ENCODE measurements at places on chromosomes 2 and 18.

- DNase-seq, result no peak
Observed at GRCh38 chr2:102803041-102803896, 41.4 kb downstream of the TMEM182 start.

GRCh38 chr2:60152226-60152833 is 401.1 kb downstream of the BCL11A start:
- no peak for DNase-seq

DNA sequence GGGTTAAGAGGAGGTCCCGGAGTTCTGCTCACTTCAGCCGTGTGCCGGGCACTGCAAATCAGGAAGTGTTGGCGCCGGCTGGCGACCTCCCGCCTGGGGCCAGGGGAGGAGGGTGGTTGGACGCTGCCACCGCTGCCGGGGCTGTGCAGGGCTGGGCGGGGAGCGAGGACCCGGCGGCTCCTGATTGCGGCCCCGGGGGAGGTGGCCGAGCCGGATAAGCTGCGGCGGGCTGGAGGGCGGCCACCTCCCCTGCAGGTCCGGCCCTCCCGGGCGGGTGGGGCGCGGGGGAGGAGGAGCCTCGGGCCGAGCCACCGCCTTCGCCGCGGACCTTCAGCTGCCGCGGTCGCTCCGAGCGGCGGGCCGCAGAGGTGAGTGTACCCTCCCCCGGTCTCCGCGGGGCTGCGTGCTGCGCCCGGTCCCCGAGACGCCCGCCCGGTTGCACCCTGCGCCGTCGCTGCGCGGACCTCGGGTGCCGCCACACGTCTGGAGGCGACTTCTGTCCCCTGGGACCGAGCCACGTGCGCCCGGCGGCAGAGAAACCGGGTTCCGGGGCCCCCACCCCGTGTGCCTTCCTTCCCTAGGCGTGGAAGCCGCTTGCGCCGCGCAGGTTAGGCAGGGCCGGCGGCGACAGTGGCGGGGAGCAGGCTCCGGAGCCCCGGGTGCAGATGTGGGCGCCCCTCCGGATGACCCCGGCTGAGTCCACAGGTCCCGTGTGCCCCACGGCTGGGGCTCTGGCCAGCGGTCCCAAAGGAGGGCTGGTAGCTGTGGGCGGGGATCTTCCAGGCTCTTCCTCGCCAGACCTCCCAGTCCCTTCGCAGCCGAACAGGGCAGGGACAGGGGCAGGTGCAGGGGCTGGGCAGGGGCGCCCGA is at the start of gene STEAP3:
STEAP3 (plus strand) TSS at position 314 of the 870 bp plus-strand sequence. CDS start 7,179 bp downstream, outside the sequence.
- no peak for DNase-seq

DNA sequence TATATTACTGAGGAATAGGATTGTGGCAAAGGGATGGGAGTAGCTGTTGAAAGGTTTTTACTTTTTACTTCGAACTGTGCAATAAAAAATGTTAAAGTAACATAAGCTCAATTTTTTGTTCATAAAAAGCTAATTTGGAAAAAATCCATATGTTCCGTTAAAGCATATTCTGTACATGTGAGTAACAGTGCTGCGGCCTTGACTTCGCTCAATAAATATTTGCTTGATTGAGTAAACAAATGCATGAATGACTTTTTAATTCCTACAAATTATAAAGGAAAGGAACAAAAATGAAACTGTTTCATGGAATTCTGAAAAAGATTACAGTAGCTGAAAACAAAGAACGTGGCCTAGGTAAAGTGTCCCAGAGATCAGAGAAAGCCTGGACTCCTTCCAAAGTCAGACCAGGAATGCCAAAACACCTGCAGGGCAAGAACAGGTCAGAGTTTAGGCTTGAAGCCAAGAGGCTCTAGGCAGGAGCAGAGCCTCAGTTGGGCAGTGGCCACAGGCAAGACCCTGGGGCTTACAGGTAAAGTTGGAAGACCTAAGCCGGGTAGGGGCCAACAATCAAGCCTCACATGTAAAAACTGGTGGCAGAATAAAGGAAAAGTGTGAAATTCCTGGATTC is 44.3 kb upstream of the FIGN start:
- no peak for DNase-seq

- DNase-seq, result no peak
Observed at GRCh38 chr2:235639885-235640284, 146.0 kb downstream of the AGAP1 start.

GRCh38 chr18:62332431-62332830 is 7.3 kb downstream of the TNFRSF11A start:
- DNase-seq, result no peak

- no peak for DNase-seq
Observed at GRCh38 chr2:47174733-47175361, 19.7 kb upstream of the STPG4 start.

DNA sequence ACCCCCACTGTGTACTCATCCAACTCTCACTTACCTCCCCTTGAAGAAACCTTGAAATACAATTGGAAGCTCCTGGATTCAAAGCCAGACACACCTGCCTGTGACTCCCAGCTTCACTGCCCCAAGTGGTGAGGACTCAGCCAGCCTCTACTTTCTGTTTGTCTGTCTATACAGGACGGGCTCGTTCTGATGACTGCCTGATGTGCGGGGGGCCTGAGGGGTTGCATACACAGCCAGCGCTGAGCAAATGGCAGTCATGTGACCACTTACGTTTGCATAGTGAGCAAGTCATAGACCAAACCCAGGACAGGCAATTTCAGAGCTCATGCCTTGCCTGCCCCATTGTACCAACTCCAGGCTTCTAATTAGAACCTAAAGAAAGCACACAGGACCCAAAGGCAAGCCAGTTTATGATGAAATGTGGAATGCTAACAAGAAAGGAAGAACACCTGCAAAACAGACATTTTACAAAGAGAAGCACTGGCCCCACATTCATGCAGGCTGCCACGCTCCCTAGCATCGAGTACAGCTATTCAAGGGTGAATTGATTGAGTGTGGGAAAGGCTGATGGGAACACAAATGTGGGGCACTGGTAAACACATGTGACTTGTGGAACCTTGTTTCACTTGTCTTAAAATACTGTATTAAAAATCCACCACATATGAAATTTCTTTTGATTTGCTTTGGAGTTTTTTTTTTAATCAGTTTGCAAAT is 137.8 kb downstream of the LNPK start:
- no peak for DNase-seq

DNA sequence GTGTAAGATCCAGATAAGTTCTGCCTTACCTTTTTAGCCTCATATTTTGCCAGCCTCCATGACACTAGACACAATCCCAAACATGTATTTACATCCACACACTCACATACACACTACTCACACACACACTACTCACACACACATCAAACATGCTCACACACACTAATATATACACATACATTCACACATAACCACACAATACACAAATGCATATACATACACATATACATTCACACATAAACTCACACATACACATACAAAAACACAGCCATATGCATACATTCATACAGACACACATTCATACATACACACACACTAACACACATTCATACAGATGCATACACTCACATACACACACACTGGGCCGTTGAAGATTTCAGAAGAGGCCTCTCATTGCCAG is 109.5 kb downstream of the MAIP1 start:
- no peak for DNase-seq

- no peak for DNase-seq
Observed at GRCh38 chr2:56313500-56313921, 129.7 kb downstream of the CCDC85A start.

DNA sequence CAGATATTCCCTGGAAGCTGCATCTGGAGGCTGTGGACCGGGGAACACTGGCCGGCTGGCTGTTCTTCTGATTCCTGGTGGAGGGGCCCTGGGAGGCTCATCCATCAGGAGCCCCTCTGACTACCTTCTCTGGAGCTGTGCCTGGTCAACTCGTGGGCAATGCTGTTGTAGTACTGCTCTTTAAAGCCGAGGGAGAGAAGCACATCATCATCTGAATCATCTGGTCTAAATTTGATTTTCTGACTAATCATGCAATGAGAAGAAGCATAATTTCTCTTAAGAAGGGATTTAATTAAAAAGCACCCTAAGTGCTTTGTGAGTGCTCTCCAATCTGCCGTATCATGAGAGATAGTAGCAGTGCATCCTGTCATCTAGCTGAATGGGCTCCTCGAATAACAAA is 229.5 kb downstream of the FHOD3 start:
- DNase-seq, result no peak

- DNase-seq, result no peak
Observed at GRCh38 chr2:225097035-225097434, 54.8 kb upstream of the DOCK10 start.

DNA sequence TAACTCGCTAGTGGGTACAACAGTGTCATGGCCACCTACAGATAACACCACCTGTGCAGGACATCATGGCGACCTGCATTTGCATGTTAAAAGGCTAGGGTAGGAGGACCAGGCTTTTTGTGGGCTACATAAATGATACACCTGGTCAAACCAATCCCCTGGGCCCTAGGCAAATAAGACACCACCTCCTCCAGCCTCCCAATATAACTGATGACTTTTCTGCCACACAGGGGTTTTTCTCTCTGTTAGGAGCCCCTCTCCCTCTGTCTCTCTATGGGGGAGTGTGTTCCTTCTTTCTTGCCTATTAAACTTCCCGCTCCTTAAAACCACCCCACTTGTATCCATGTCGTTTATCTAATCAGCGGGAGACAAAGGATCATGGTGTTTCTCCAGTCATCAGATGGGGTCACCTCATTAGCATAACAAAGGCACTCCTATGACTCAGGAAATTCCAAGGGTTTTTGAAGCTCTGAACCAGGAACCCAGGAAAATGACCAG is 10.8 kb upstream of the BUB1 start:
- DNase-seq, result no peak

DNA sequence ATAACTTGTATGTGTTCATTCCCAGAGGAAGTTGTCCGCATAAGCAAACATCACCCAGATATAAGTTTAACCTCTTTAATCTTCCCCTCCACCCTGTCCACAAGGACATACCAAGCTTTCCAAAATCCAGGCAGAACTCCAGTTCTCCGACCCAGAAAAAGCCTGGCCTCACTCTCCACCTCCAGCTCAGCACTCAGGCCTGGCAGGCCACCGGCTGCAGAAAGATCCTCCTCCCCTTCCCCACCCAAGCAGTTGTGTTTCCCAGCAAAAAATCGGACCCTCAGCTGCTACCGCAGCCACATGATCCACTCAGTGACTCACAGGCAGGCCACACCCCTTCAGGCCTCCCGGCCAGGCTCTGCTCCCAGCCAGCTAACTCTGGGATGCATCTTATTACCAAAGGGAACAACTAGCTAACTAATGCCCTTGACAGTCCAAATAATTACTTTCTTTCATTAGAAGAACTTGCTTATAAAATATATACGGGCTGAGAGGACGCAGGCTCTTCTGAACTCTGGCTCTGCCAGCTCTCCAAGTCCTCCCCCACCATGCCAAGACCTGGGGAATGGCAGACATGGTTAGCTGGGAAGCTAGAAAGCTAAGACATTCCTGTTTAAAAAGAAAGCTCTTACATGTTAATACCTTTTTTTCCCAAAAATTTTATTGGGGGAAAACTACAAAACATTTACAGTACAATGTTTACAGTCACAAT is 4.5 kb downstream of the ZFP36L2 start:
- DNase-seq, result no peak

DNA sequence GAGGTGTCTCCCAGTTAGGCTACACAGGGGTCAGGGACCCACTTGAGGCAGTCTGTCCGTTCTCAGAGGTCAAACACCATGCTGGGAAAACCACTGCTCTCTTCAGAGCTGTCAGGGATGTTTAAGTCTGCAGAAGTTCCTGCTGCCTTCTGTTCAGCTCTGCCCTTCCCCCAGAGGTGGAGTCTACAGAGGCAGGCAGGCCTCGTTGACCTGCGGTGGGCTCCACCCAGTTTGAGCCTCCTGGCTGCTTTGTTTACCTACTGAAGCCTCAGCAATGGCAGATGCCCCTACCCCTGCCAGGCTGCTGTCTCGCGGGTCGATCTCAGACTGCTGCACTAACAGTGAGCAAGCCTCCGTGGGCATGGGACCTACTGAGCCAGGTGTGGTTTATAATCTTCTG is 346.3 kb downstream of the CELF4 start:
- no peak for DNase-seq

DNA sequence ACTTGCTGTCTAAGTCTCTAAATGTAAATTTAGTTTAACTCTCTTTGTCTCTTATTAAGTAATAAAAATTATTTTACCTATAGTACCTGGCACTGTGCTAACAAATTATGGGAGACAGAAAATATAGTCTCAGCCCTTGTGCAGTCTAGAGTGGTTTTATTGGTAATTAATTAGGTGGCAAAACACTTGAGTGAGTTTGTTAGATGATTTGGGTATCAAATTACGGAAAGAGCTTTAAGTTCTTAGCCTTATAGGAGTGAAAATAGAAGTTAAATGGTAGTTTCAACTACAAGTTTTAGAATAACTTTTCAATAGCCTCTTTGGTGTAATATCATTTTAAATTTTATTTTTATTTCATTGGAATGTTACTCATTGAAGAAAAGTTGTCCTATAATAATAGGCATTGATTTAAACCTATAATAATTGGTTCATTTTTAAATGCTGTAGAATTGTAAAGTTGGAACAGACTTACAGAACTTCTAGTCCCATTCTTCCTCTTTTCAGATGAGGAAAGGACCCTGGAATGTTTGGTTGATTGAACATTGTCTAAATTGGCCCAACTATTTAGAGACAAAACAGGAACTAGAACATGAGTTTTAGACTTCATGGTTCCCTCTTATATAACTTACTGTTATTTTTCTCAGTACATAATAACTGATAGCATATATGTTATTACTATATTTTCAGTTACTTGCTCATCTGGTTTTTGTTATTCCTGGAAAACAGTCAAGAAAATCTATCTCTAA is 10.2 kb upstream of the HTR2B start:
- DNase-seq, result no peak

- no peak for DNase-seq
Observed at GRCh38 chr2:54672590-54673456, 50.6 kb upstream of the EML6 start.

DNA sequence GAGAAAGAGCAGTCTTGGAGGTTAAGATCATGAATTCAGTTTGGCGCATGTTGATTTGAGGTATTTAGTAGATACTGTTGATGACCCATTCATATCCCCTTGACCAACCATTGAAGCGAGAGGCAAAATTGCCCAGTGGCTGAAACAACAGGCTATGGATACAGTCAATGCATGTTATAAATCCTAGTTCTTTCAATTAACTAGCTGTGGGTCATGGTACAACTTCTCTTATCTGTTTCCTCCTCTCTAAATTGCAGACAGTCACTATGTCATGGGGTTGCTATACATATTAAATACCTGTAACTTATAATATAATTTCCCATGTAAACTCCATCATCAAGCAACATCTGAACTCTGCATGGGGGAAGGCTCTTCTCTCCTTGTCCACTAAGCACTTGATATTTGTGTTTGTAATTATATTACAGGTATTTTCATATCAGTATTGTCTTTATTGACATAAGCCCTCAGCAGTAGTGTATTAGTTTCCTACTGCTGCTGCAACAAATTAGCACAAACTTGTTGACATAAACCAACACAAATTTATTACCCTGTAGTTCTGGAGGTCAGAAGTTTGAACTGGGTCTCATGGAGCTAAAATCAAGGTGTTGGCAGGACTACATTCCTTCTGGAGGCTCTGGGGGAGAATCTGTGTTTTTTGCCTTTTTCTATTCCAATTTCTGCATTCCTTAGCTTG is 61.7 kb upstream of the ACTR3 start:
- DNase-seq, result no peak

- no peak for DNase-seq
Observed at GRCh38 chr2:197349699-197350098, 39.1 kb upstream of the ANKRD44 start.

All from stimulated activated CD8-positive, alpha-beta memory T cell treated with anti-CD3 and anti-CD28 coated beads, Interleukin-7, amount 100 ng/mL, for 1 hour (primary cell).